BJ (cell line): ENCODE measurements at places on chromosomes 6 and 20.

GRCh38 chr20:14566505-14566904 lies 229.1 kb upstream of the FLRT3 start:
- DNase-seq: peak; percentile 74

DNA sequence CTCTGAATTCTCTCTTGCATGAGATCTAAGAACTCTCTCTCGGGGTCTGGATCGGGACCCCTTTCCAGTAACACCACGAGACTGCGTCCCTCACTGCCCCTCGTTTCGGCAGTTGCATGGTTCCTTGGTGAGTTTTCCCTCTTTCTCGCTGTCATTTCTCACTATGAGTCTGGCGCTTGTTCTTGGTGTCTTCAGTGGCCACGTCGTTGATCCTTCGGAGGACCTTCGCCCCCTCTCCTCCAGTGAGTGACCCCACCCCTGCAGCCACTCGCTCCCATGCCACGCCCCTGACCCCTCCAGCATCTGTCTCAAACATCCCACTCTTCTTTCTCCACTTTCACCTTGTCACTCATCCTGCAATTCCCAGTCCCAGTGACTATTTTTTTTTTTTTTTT lies 23.0 kb downstream of the SYNJ2 start:
- DNase-seq: no peak

- no peak for DNase-seq
Observed at GRCh38 chr6:116102873-116103272, 2.2 kb downstream of the NT5DC1 start.

- DNase-seq: no peak
Observed at GRCh38 chr20:51126337-51126736, 103.4 kb upstream of the KCNG1 start.

DNA sequence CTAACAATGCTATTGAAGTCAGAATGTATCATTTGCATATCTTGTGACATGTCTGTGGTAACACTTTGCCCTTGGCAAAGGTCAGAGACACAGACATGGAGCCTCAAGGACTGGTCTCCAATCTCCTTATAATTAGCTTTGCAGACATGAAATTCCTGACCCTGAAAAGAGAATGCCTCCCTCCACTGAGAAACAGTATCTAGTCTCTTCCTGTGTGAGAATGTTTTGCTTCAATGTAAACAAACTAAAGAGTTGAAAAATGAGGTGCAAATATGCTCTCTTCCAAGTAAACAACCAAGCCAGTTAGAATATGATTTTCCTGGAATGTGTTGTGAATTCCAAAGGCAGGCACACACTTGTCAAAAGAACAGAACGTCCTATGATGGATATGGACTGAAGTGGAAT lies 407.1 kb upstream of the MARCKS start:
- no peak for DNase-seq

GRCh38 chr6:92777146-92777740 lies 642.1 kb downstream of the EPHA7 start:
- no peak for DNase-seq

GRCh38 chr20:37833221-37833896 lies 69.6 kb upstream of the VSTM2L start:
- no peak for DNase-seq

- DNase-seq: no peak
Observed at GRCh38 chr6:42318480-42318879, 100.8 kb upstream of the MRPS10 start.

- DNase-seq: no peak
Observed at GRCh38 chr20:48203252-48203651, 418.0 kb upstream of the SULF2 start.

- DNase-seq: no peak
Observed at GRCh38 chr6:137715589-137716045, 151.4 kb upstream of the TNFAIP3 start.

DNA sequence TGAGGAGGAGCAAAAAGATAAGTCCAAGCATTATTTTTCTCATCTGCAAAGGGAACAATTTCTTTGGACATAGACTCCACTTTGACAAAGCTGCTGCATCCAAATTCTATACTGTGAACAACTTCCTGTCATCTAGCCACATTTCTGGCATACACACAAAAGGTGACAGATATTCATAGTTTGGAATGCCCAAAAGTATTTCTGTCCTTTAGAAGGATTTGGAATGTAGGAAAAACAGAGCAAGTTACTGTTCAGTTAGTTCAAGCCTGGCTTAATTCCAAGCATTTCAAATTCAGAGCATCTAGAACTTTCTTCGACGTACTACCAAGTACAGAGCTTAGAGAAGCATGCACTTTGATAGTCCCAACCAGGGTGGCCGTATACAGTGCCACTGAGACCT lies 134.0 kb downstream of the PDE7B start:
- DNase-seq: no peak

DNA sequence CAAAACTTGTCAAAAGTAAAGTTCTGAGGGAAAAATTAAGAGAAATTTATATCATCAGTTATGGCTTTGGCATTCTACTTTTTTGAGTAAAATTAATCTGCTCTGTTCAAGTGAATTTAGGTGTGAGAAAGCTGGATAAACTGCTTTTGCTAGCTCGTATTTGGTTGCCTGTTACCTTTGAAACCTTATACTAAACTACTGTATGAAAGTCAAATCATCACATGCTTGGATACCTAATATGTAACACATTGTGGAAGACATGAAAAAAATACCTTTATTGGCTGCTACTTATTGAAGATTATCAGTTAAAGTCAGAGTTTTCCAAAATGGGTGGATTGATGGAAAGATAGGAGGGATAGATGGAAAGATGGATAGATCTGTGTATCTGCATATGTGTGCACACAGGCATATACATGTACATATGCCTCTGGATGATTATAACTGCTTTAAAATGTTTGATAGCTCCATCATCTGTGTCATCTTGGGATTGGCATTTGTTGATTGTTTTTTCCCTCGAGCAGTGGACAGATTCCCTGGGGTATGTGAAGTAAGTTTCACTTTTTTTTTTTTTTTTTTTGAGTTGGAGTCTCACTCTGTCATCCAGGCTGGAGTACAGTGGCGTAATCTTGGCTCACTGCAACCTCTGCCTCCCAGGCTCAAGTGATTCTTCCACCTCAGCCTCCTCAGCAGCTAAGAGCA lies 24.3 kb downstream of the SCAF8 start:
- DNase-seq: no peak

GRCh38 chr6:89566930-89567629 lies 71.5 kb downstream of the LYRM2 start:
- no peak for DNase-seq

GRCh38 chr20:60768216-60768615 lies 483.8 kb upstream of the CDH4 start:
- no peak for DNase-seq

DNA sequence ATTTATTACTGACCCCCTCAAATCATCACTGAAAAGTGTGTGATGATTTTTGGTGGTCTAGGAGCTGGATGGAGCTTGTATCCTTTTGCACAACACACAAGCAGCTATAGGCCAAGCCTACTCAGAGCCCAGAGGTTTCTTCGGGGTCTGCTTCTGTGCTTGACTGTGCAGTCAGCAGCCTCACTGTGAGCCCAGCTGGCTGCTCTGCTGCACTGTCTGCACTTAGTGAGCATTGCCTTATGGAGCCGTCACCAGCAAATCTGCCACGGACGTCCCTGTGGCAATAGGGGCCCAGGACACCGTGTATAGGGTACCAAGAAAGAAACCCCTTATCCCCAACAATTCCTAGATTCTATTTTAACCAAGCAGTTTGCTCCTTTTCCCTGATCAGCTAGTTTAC lies 38.6 kb upstream of the GMPR start:
- DNase-seq: no peak

- DNase-seq: no peak
Observed at GRCh38 chr6:138161088-138161337, 726 bp upstream of the ARFGEF3 start.

GRCh38 chr6:130503146-130503545 lies 137.3 kb downstream of the TMEM200A start:
- no peak for DNase-seq
